Colonic mucosa (tissue), 4 donors: ENCODE measurements at places on chromosomes 3 and 15. TPM values are rescaled to one million over a fixed set of nuclear protein-coding genes. Genes with fewer than 3 reads are reported as not detected.
A peak's percentile ranks its signal among the peaks of the same experiment; 100 is the strongest.

SIDT1 gene
- 35.9 TPM for total RNA-seq

TGM5 gene
- total RNA-seq = not detected

MESP1 gene
- total RNA-seq = 10.5 TPM

IMP3 gene
- 55.3 TPM for total RNA-seq

MME gene
- 2.6 TPM for total RNA-seq

HYKK gene
- total RNA-seq = 7.6 TPM

IL5RA gene
- 0.15 TPM for total RNA-seq

NSMCE3 gene
- 4.2 TPM for total RNA-seq

- no peak for DNase-seq
- no peaks in the 10 kb centered on the region for H3K27me3 ChIP-seq
- no peak overlapping the region for H3K27ac ChIP-seq
These were observed 116.7 kb downstream of the NR1I2 start for GRCh38 chr3:119898478-119899191.

GRCh38 chr15:82126346-82126745 lies 80.5 kb upstream of the MEX3B start:
- no peaks in the 10 kb centered on the region for H3K4me1 ChIP-seq
- no peak overlapping the region for H3K27ac ChIP-seq
- H3K36me3 ChIP-seq = no peaks in the 10 kb centered on the region
- DNase-seq = no peak
- H3K27me3 ChIP-seq = no peaks in the 10 kb centered on the region

DNA sequence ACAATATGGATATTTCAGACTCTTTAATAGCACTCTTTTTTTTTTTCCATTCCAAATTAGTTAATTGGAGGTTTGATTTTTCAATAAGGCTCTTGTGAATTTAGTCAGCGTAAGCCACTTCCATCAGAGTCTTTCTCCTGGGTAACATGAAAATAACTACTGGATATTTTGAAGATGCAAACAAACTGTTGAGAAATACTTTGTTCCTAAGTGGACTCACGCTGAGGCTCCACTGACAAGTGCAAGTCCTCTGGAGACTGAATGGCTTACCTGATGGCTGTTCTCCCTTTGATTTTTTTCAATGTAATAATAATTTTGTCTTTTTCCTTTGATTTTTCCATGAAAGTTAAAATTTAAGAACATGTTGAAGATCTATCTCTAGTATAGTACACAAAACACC lies 26.0 kb upstream of the TM4SF1 start:
- H3K4me1 ChIP-seq = no peaks in the 10 kb centered on the region
- H3K27ac ChIP-seq = no peak overlapping the region
- no peak overlapping the region for H3K4me3 ChIP-seq

DNA sequence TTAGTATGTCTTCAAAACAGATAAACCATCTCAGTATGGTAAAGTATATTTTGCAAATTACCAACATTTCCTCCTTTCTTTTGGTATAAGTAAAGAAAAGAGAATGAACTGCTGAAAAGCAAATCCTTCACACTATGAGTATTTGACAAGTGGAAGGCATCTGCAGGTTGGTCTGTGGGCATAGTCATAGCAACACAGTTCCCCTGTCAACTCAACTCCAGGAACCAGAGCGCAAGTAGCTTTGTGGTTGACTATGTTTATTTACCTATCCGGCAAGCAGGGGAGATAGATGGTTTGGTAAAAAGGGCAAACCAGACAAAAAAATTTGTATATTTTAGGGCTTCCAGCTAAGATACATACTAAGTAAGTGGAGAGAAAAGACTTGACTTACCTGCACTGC lies 88.3 kb upstream of the PPIB start:
- peaks cover 12% of the 10 kb centered on the region for H3K4me1 ChIP-seq
- H3K36me3 ChIP-seq = no peaks in the 10 kb centered on the region
- H3K27ac ChIP-seq = no peak overlapping the region
- no peak for DNase-seq
- H3K27me3 ChIP-seq = no peaks in the 10 kb centered on the region

DNA sequence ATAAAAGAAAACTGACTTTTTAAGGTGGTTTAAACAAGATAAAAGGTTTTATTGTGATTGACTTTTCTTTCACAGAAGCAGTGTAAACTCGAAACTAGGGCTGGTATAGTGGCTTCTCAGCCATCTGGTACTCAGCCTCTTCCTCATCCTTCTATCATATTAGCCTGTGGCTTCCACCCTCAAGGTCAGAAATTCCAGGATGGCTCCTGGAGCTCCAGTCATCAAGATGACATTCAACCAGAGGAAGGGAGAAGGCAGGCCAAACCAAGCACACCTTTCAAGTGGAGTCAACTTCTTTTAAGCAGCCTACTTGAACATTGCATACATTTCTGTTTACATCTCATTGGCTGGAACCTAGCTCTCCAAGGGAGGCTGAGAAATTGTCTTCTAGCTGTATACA lies 1.3 kb upstream of the MESD start:
- H3K27me3 ChIP-seq = no peaks in the 10 kb centered on the region
- H3K27ac ChIP-seq = peak overlapping the region; percentile 94
- H3K36me3 ChIP-seq = no peaks in the 10 kb centered on the region
- H3K4me3 ChIP-seq = no peak overlapping the region
- no peak for DNase-seq

DNA sequence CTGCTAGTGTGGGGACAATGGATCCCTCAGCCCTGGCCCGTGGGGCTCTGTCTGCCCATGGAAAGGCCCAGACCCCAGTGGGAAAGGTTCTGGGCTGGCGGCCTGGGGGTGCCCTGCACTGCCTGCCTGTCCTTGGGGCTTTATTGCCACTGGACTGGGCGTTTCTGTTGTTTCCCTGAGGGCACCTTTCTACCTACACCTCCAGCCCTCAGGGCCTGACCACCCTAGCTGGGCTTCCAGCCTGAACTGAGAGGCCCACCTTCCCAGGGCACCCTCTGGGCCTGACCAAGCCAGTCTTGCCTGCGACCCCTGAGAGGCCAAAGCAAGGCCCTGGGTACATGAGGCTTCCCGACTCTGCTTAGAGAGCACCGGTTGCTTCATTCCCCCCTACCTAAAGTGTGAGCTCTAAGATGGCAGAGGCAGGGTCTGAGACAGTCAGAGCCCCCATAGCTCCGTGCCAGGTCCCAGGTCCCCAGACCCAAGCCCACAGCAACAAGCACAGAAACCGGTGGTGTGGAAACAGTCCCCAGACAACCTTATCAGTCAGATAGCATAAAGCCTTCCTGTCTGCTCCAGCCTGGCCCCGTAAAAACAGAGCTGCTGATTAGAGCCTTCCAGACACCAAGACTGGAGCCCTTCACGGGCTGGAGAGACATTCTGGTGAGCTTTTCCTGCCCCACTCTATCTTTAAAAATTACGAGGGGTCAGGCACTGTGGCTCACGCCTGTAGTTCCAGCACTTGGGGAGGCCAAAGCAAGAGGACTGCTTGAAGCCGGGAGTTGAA lies 102.8 kb downstream of the CHSY1 start:
- H3K27ac ChIP-seq = no peak overlapping the region
- DNase-seq = no peak

- H3K4me3 ChIP-seq = no peak overlapping the region
- DNase-seq = peak; percentile 20
- H3K27me3 ChIP-seq = no peaks in the 10 kb centered on the region
- H3K27ac ChIP-seq = no peak overlapping the region
- H3K4me1 ChIP-seq = no peaks in the 10 kb centered on the region
These were observed 76.7 kb downstream of the ARNT2 start for GRCh38 chr15:80480909-80481308.

GRCh38 chr3:47057212-47057671 lies 77.8 kb downstream of the NBEAL2 start:
- no peaks in the 10 kb centered on the region for H3K36me3 ChIP-seq
- no peak for DNase-seq
- H3K4me3 ChIP-seq = no peak overlapping the region
- H3K4me1 ChIP-seq = no peaks in the 10 kb centered on the region
- H3K27ac ChIP-seq = no peak overlapping the region

DNA sequence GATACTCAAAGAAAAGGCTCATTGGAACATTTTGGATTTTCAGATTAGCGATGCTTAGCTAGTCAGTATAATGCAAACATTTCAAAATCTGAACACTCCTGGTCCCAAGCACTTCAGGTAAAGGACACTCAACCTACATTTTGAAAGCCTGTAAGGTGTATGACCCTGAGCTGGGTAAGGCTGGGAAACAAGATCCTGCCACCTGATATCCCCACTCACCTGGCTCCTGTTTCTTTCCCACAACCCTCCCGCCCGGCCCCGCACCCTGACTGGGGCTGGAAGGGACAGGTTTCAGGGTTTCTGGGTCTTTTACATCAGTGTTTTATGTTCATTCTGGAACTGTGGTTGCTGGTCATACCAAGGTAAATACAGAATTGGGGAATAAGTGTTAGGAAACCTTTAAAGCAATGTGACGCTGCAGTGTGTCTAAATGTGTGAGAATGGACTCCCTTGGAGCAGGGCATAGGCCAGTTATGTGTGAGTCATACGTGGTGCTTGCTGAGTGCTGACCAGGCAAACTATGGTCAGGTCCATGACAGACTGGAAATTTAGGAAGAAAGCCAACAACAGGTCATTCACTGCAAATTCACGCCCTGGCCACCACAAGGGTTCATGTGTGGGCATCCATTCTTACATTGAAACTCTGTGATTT lies 22.9 kb downstream of the CTXND1 start:
- no peaks in the 10 kb centered on the region for H3K27me3 ChIP-seq
- H3K27ac ChIP-seq = no peak overlapping the region
- DNase-seq = no peak
- no peak overlapping the region for H3K4me3 ChIP-seq
- no peaks in the 10 kb centered on the region for H3K36me3 ChIP-seq
- H3K4me1 ChIP-seq = no peaks in the 10 kb centered on the region

DNA sequence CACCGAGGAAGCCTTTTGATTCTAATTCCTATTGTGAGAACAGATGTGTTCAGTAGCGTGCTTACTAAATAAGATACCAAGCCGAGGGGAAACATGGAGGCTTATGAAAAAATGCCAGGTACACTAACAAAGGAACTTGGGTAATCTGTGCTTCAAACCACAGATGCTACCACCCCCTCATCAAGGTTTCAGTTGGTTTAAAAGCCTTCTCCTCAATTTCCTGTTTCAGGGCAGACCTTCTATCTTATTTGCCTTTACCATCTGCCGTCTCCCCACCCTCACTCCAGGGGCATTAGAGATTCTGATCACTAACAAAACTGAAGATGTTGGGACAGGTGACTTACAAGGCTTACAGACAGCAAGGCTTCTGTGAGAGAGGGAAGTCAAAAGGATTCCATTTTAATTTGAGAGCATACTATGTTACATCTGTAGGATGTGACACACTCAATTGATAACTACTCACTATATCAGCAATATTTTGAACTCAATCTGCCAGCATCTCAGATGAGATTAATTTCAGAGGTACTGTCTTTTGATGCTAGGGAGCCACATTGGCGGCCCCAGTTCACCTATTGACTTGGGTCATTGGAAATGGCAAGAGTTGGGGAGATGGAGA lies 60.6 kb upstream of the PLCL2 start:
- DNase-seq = no peak
- H3K4me1 ChIP-seq = no peaks in the 10 kb centered on the region
- no peaks in the 10 kb centered on the region for H3K36me3 ChIP-seq
- H3K27me3 ChIP-seq = no peaks in the 10 kb centered on the region
- no peak overlapping the region for H3K27ac ChIP-seq

DNA sequence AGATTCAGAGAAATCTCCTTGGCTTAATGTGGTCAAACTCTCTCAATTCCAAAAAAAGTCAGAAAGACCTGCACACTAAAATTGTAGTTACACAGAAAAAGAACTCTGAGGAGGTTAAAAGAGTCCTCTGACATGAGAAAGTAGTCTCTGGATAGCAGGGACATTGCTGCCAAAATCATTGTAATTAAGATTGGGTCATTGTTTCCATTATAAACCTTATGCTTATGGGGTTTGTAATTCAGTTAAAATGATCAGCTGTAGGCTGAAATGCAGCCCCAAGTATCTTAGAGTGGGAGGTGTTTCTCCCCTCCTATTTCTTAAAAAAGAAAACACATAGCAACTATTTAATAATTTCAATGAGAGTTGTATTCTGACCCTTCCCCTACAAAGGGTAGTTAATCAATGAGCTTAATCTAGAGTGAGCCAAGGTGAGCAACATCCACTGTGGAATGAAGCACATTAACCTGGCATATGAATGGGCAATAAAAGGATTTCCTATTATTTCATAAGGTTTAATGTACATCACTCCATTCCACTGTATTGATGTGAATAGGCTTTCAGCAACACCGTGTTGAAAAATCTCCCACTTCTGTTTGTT lies 406.9 kb downstream of the TIGIT start:
- H3K36me3 ChIP-seq = no peaks in the 10 kb centered on the region
- H3K4me3 ChIP-seq = no peak overlapping the region
- no peak for DNase-seq
- no peaks in the 10 kb centered on the region for H3K27me3 ChIP-seq
- H3K4me1 ChIP-seq = no peaks in the 10 kb centered on the region

DNA sequence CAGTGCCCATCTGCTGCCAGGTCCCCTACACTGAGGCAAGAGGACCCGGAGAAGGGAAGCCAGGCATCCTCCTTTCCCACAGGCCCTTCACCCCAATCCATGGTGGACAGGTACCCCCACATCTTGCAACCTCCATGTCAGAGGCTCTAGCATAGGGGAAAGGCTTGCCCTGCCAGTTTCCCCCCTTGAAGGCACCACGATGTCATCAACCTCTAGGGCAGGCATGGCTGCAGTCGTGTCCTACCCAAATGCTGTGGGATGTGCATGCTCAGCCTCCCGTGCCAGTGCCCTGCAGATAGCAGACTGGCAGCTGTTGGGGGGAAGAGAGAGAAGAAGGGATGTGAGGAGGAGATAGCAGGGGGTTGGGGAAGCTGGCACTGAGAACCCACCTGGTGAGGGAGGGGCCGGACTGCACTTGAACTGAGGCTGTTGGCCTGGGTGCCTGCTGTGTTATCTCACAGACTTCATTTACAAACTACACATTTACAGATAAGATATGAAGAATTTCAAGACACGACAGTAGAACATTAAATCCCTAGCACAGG lies 197.5 kb downstream of the ADAMTS9 start:
- no peak overlapping the region for H3K27ac ChIP-seq
- DNase-seq = no peak
- no peaks in the 10 kb centered on the region for H3K27me3 ChIP-seq
- H3K4me3 ChIP-seq = no peak overlapping the region
- no peaks in the 10 kb centered on the region for H3K36me3 ChIP-seq

GRCh38 chr3:84836961-84837360 lies 121.8 kb upstream of the CADM2 start:
- H3K27ac ChIP-seq = no peak overlapping the region
- no peak overlapping the region for H3K4me3 ChIP-seq
- H3K36me3 ChIP-seq = no peaks in the 10 kb centered on the region

- no peaks in the 10 kb centered on the region for H3K27me3 ChIP-seq
- no peaks in the 10 kb centered on the region for H3K36me3 ChIP-seq
- no peak overlapping the region for H3K4me3 ChIP-seq
These were observed 336.7 kb upstream of the ZNF717 start for GRCh38 chr3:76122007-76122406.
